Activated CD4-positive, alpha-beta T cell treated with anti-CD3 and anti-CD28 coated beads, Interleukin-10, Interleukin-2, amounts not matched to agents 100 ng/mL and 50 ng/mL, durations not matched to agents 16 hours and 8 hours (primary cell): ENCODE measurements at places on chromosomes 2 and 18.
A peak's percentile ranks its signal among the peaks of the same experiment; 100 is the strongest.

- DNase-seq: no peak
Observed at GRCh38 chr2:240278661-240279060, 138.2 kb upstream of the OTOS start.

DNA sequence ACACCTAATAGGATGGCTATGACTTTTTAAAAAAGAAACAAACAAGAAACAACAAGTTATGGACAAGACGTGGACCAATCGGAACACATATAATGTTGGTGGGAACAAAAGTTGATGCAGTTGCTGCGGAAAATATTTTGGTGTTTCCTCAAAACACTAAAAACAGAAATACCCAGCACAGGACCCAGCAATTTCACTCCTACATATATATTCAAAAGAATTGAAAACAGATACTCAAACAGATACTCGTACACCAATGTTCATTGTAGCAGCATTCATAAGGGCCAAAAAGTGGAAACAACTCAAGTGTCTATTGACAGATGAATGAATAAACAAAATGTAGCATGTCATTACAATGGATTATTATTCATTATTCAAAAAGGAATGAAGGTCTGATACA, 12.1 kb downstream of the CCDC141 start:
- DNase-seq: peak; percentile 31

- DNase-seq: no peak
Observed at GRCh38 chr2:135532581-135532980, 1.3 kb downstream of the R3HDM1 start.

DNA sequence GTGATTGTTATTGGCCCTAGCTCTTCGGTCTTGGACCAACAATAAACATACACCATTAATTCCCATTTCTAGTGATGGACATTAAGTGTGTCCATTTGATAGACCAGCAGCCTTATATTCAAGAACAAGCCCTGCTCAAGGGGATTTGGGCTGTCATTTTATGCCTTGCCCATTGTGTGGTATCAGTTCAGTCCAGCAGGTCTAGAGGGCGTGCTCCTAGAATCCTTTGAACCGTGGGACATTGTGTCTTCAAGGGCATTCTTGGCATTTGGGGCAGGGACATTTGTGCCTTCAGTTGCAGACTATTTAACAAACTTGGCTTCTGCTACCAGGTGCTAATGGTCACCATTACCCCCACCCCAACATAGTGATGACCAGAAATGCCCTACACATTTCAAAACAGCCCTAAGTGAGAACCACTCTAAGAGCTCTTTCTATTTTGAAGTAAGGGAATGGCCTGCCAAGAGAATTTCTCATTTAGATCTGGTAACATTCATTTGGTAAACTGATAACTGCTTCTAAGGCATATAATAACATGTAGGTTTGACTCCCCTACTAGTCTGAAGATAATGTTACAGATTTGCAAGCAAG, 284.7 kb downstream of the ALPK2 start:
- no peak for DNase-seq

DNA sequence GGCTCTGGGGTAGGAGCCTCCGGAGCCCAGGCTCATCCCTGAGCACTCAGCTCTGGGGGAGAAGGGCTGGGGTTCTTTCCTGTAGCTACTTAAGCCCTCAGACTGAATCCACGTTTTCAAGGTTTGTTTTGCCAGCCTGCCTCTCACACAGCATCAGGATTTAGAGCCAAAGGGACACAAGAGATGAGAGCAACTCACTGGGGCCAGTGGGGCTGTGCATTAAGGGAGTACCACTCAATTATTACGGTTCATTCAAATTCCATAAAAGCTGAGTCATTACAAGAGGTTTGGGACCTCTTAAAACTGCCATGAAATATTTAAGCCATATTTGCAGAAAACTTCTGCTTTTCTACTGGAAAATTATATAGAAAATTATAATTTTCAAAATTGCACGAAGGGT, 17.1 kb upstream of the SNED1 start:
- no peak for DNase-seq

DNA sequence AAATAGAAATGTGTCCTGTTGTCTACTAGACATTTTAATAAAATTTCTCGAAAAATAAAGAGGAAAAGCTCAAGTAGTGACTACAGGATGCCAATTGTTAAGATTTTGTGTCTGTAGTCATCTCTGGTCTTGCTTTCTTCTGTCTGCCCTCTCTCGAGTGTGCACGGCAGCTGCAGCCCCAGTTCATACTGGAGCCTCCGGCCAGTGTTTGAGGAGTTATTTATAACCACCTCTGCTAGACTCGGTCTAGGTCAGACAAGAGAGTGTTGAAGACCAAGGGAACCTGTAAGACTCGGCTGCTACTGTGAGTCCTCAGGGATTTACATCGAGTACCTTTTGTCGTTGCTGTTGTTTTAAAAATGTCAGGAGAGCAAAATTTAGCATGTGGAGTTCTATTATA, 810.1 kb upstream of the POU3F3 start:
- DNase-seq: no peak

GRCh38 chr2:3441465-3441864, 62.0 kb downstream of the TRAPPC12 start:
- no peak for DNase-seq

DNA sequence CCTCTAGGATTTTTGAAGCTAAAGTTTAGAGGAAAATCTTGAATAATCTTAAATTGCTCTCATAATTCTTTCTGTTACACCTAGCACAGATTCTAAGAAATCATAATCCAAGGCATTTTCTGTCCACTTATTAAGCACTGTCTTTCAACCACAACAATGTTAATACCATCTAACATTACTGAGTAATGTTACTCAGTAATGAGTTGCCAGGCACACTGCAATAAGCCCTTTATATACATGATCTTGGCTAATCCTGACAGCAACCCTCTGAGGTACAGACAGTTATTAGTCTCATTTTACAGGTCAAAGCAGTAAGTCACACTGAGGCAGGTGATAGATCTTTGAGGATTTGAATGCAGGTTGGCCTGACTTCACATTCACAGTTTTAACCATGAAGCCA, 291.9 kb downstream of the ALK start:
- DNase-seq: no peak

DNA sequence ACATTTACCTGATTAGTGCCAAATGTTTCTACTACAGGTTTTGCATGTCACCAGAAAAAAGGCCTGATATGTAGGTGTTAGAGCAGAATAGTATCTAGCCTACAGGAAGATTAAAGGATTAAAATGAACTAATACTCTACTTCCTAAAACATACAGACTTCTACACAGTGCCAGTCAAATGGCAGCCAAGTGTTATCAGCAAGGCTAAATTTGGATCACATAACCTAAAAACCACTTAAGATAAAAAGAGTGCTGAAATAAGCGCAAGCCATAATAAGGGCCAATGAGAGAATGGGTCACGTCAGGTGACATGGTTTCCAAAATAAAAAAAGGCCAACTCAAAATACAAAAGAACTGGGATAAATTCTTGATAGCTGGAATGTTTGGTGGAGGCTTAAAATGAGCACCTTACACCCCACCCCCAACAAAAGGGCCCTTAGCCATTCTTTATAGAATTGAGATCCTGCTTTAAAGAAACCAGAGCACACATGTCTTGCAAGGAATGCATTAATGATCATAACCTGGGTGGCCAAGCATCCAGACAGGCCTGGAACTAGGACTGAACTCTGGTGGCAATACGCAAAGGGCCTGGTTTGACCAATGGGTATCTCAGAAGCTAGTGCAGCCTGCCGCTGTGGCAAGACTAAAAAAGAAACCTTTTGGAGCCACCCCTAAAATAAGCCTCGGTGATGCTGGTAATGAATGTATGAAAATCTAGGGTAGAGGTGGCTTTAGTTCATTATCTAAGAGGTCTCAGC, 32.4 kb downstream of the IRS1 start:
- DNase-seq: no peak

GRCh38 chr2:69844560-69844959, 15.1 kb downstream of the GMCL1 start:
- no peak for DNase-seq
